ENCODE measurements at places on chromosomes 4 and X.
A peak's percentile ranks its signal among the peaks of the same experiment; 100 is the strongest.

GRCh38 chr4:8837181-8837841 lies 34.3 kb downstream of the HMX1 start:
- no peak for DNase-seq

DNA sequence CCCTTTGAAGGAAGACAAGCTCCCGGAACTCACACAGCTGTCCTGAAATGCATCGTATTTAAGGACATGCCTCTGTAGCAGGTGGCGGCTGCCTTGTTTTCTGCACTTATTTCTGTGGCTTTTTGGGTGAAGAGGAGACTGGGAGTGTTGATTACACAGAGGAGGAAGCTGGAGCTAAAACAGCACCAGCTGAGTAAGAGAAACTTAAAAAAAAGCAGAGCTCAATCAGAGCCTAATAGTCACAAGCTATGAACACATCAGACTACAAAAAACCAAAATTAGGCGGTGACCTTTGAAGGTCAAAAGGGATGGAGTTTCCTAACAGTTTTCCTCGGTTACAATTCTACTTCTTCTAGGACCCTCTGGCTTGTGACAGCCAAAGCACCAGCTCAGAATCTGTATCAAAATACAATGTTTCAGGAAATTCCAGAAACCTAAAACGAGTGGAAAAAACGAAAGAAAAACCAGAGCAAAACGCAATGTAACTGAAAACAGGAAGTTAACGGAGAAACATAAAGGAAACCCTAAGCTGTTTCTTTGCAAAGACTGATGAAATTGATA lies 13.5 kb downstream of the PRKX start:
- DNase-seq, result no peak

- no peak for DNase-seq
These were observed 1145.6 kb upstream of the DIAPH2 start for GRCh38 chrX:95539041-95539440.

DNA sequence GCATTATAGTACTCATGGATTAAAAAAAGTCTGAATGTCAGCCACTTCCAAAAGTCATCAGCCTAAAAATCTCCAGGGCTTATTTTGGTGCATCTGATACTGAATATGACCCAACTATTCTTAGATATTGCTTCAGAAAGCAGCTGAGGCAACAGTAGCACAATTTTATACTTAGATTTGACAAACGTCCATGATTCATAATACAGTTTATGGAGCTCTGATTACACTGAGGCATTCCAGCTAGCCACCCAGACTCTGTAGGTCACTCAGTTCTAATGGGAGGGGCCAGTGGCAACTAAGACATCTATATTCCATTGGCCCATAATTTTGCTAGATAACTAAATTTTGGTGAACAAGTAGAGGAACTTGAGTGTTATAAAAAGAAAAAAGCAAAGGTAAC lies 10.3 kb downstream of the SPATA4 start:
- DNase-seq, result no peak

DNA sequence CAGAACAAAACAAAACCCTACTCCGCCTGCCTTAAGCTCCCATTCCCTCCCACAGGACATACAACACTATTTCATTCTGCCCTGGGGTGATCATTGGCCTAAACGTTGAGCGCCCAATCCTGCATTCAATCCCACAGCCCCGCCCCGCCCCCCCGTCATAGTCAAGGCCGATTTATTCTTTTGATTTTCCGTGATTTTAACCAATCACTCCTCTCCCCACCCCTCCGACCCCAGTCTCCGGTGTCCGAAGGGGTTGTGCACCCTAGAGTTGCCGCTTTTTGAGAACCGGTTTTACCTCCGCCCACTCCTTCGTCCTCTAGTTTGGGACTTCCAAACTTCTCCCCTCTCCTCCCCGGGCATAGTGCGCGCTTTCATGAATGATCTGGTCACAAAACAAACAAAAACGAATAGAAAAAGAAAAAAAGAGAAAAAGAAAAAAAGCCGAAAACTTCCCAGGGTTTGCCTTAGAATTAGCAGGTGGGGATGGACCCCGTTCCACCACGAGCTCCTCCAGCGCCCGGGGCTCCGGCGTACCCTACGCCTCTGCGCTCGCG lies 446 bp upstream of the UBE2A start:
- DNase-seq, result no peak

- DNase-seq, result no peak
These were observed 401.1 kb upstream of the LCORL start for GRCh38 chr4:18422685-18423084.

DNA sequence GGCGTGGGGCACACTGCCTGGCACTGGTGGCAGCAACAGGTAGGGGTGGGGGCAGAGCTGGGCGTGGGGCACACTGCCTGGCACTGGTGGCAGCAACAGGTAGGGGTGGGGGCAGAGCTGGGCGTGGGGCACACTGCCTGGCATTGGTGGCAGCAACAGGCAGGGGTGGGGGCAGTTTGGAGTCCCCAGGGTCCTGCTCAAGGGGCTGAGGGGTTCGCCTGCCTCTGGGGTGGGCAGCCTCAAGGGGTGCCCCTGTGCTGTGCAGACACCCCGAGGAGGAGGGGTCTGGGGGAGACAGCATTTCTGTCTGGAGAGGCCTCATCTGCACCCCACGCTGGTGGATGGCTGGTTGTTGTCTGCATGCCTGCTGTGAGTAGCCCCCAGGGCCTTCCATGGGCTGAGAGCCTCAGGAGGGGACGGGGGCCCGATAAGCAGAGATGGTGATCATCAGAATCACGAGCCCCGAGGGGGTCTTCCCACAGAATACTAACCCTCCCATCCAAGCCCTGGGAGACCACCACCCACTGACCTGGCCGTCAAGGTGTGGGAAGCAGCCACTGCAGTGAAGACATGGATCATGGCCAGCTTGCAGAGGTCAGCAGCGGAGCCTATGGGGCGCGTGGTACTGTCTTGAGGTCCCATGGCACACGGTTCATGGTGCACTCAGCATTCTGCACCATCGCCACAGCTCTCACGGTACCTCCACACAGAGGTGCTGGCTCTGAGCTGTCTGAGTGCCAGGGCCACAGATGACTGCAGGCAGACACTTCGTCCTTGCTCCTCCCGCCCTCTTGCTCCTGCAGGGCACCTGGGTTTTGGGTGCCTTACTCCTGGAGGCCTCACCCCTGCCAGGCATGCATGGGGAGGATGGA lies 21.5 kb downstream of the NAT8L start:
- DNase-seq, result no peak

DNA sequence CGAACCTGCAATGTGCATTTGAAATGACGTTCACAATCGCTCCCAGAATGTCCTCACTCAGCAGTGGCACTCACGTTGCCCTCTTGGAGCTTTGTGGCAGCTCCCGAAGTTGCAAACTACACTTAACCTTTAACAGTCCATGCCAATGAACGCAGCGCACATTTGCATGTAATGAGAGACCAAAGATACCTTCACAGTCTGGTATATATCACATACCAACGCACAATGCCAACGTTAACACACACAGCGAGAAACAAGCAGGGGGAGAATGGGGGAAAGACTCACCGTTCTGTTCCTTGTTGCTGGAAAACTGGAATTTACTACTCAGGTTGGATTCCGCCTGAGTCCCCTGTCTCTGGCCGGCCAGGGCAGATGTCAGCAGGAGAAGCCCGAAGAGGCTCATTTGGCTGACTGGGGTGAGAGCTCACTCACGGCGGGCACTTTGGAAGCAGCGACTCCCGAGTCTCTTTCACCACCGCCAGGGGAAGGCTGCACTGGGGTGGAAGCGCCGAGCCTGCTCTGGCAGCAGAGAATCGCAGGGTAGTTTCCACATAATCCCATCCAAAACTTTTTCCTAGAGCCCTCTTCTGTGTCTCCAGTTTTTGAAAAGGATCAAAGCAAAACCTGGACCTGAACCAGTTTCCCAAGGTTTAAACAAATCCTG lies 966 bp downstream of the PDGFC start:
- DNase-seq, result no peak

GRCh38 chr4:2861631-2862436 lies 18.2 kb downstream of the ADD1 start:
- no peak for DNase-seq

GRCh38 chrX:42714981-42715700 lies 62.8 kb downstream of the PPP1R2C start:
- DNase-seq, result peak; percentile 11

GRCh38 chr4:98634061-98634460 lies 24.4 kb downstream of the TSPAN5 start:
- DNase-seq, result no peak

Data from T-helper 9 cell (primary cell).